HFFc6 (cell line): ENCODE measurements at places on chromosomes 4 and X. TPM values are rescaled to one million over a fixed set of nuclear protein-coding genes. Genes with fewer than 3 reads are reported as not detected.

DNA sequence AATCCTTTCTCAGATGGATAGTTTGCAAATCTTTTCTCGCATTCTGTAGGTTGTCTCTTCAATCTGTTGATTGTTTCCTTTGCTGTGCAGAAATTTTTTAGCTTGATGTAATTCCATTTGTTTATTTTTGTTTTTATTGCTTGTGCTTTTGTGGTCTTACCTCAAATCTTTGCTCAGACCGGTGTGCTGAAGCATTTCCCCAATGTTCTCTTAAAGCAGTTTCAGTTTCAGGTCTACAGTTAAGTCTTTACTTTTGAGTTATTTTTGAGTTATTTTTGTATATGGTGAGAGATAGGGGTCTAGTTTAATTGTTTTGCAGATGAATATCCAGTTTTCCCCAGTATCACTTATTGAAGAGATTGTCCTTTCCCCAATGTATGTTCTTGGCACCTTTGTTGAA is 18.2 kb upstream of the SLC25A14 start:
- H3K36me3 ChIP-seq, result no peaks in the 10 kb centered on the region
- peaks cover 16% of the 10 kb centered on the region for H3K27me3 ChIP-seq
- no peaks in the 10 kb centered on the region for H3K4me1 ChIP-seq
- no peak for DNase-seq
- no peak overlapping the region for H3K4me3 ChIP-seq
- H3K27ac ChIP-seq, result no peak overlapping the region

Gene KLHL5
- 50.2 to 59.1 TPM (median 55.6 TPM) in 3 replicates for total RNA-seq

DNA sequence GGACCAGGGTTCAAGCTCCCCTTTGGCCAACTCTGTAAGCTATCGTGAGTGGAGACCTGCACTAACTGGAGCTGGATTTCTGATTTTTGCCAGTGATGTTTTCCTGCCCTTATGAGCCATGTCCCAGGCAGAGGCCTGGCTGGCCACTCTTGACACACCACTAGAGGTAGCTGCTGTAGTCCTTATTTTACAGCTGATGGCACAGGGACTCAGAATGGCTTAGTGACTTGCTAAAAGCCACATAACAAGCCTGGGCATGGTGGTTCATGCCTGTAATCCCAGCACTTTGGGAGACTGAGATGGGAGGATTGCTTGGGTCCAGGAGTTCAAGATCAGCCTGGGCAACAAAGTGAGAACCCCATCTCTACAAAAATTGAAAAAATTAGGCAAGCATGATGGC is 33.4 kb downstream of the CYTL1 start:
- DNase-seq, result peak; percentile 33
- H3K4me3 ChIP-seq, result no peak overlapping the region
- peaks cover 28% of the 10 kb centered on the region for H3K27me3 ChIP-seq
- H3K27ac ChIP-seq, result no peak overlapping the region

GRCh38 chrX:130268449-130269170 is at the start of gene ZNF280C:
ZNF280C (minus strand) TSS chrX:130268899; CDS start chrX:130260449, 8,450 bp downstream.
- H3K4me3 ChIP-seq, result peak within 1 kb of the TSS; percentile 96
- H3K36me3 ChIP-seq, result no peaks in the 10 kb centered on the region
- H3K27me3 ChIP-seq, result peaks cover 2% of the 10 kb centered on the region; the same call in 1 of the 2 replicates
- DNase-seq, result peak; percentile 91
- peaks cover 9% of the 10 kb centered on the region; the same call in 1 of the 2 replicates for H3K4me1 ChIP-seq
- H3K27ac ChIP-seq, result peak within 1 kb of the TSS; percentile 72

DNA sequence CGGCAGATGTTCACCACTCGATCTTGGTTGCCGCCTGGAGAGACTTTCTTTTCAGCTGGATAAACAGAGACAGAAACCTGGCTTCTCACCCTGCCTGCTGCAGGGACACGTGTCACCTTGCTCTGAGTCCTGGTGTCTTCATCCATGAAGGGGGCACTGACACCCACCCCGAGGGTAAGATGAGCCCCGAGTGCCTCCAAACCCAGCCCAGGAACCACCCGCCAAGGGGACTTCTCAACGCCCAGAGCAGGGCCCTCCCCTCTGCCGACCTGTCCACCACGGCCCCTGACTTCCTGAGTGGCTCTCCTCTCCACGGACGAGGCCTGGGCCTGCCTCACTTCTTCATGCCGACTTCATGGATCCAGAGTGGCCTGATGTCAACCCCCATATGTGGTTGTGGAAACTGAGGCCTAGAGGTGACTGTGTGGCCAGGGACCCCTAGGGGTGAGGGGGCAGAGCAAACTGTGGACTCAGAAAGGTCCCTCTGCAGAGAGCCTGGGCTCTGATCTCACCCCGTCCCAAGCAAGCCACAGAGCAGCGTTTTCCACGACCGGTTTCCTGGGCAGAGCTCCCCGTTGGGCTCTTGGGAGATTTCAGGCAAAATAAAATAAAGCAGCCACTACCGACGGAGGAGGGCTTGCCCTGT is 5.1 kb downstream of the ADRA2C start:
- H3K27me3 ChIP-seq, result peaks cover 43% of the 10 kb centered on the region
- no peak overlapping the region for H3K4me3 ChIP-seq
- no peaks in the 10 kb centered on the region for H3K4me1 ChIP-seq
- no peak overlapping the region for H3K27ac ChIP-seq

- H3K4me1 ChIP-seq, result peaks cover 9% of the 10 kb centered on the region
- no peak overlapping the region for H3K27ac ChIP-seq
- H3K4me3 ChIP-seq, result no peak overlapping the region
These were observed 25.8 kb downstream of the RGS12 start for GRCh38 chr4:3318561-3319021.

DNA sequence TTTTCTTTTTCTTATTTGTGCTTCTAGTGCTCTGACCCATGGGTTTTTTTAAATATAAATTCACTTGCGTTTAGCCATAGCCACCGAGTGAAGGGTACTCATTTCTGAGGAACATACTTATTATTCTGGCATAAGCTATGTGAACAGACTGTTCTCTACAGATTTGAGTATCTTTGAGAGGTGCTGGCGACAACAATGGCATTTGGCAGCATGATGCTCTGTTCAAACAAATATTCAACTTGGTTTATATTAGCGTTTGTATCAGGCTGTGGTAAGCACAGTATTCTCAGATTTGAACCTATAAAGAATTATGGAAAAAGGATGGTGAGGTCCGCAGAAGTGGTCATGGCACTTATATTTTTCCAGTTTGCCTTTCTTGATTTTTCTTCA is 108.7 kb upstream of the LIMCH1 start:
- no peak for DNase-seq
- peaks cover 90% of the 10 kb centered on the region for H3K4me1 ChIP-seq
- H3K27me3 ChIP-seq, result peaks cover 17% of the 10 kb centered on the region
- peaks cover 4% of the 10 kb centered on the region; the same call in 1 of the 2 replicates for H3K36me3 ChIP-seq

DNA sequence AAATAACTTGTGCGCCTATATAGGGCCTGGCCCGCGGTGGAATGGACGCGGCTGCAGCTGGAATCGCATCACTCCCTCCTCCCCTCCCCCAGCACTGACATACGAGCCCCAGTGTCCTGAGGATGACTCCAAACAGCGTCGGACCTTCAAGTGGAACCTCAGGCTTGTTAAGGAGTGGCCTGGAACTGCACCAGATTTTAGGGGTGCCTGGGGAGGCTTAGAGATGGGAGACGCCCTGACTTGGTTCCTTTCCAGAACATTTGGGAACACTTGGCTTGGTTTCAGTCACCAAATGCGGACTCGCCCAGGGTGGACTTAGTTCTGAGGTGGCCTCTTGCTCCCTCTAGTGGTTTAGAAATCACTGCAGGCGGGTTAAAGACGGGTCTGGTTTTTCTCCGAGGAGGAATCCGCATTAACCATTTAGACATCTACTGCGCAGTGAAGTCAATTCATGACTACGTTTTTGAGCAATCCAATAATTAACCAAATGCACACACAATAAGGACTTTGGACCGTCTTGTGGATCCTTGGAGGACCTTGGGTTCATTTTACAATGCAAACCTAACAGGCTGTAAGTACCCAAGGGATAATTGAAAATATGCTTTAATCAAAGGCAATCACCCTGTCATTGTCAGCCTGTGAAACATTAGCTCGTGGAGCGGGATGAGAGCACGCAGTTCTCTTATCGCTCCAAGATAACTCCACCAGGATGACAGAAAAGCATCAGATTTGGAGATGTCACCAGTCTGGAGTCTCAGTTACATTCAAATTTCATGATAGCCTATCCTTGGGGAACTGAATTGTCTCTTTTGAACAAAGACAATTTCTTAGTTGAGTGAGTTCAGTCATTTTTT is 11.2 kb upstream of the PDGFRA start:
- H3K27ac ChIP-seq, result peak overlapping the region; percentile 64
- H3K4me3 ChIP-seq, result peak overlapping the region; percentile 86
- peaks cover 1% of the 10 kb centered on the region; the same call in 1 of the 2 replicates for H3K27me3 ChIP-seq
- peaks cover 43% of the 10 kb centered on the region for H3K4me1 ChIP-seq
- DNase-seq, result peak; percentile 79

DNA sequence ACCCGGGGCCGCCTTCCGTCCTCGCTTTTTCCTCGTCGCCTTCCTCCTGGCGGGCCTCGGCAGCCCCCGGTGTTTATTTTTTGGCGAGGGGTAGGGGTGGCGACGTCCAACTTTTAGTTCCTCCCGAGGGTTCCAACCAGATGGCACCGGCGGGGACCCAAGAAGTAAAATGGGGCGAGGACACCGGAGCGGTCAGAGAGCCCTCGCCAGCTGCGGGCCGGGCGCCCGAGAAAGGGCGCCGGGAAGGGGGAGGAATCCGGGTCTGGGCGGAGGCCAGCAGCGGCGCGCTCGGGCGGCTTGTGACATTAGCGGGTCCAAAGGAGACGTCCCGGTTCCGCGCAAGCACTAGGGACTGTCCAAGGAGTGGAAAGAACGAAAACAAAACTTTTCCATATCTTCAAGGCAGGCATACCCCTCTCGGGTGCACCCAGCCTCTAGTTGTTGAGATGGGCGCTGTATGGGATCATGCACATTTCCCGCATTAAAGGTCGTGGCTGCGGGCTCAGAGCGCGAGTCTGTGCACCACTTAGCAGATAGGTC is 691 bp upstream of the USP46 start:
- peaks cover 34% of the 10 kb centered on the region for H3K4me1 ChIP-seq
- H3K36me3 ChIP-seq, result peaks cover 16% of the 10 kb centered on the region
- peak overlapping the region; percentile 85 for H3K4me3 ChIP-seq
- no peak for DNase-seq

DNA sequence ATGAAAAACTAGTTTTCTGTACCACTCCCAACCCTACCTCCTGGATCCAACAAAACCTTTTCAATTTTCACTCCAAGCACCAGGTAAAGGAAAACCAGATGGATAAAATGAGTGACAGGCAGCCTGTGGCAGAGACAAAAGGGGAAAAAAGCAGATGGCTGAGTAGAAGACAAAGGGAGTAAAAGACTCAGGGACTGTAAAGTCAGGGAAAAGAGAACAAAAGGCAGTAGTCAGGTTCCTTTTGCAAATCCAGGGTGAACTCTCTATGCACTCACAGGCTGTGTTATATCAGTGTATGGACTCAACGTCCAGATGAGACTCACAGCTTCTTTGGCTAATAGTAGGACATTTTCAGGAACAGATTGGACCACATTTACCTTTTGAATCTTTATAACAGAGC is 54.2 kb downstream of the QRFPR start:
- H3K4me1 ChIP-seq, result no peaks in the 10 kb centered on the region
- DNase-seq, result no peak
- no peaks in the 10 kb centered on the region; the same call in 1 of the 2 replicates for H3K27me3 ChIP-seq
- no peak overlapping the region for H3K27ac ChIP-seq
- no peaks in the 10 kb centered on the region for H3K36me3 ChIP-seq

- no peak for DNase-seq
- H3K4me3 ChIP-seq, result no peak overlapping the region
- no peaks in the 10 kb centered on the region for H3K4me1 ChIP-seq
- H3K27ac ChIP-seq, result no peak overlapping the region
- H3K36me3 ChIP-seq, result no peaks in the 10 kb centered on the region
- H3K27me3 ChIP-seq, result no peaks in the 10 kb centered on the region; the same call in 1 of the 2 replicates
These were observed 51.4 kb upstream of the PCDH18 start for GRCh38 chr4:137583671-137584070.

DNA sequence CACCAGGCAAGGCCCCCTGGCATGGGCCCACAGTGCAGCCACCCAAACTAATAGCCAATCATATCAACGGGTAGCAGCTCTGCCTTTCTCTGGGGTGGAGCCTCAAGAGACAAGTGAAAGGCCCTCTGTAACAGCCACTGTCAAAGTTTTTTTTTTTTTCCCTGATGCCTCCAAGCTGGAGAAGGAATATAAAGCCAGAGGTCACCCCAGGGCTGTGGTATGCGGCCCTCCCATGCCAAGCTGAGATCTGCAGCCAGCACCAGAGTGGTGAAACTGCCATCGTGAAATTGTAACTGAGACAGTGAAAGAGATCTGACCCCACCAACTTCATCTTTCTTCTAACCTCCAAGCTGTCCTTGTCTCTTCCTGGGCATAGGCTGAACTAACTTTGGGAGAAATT is 407.0 kb downstream of the KLHL4 start:
- no peaks in the 10 kb centered on the region for H3K36me3 ChIP-seq
- H3K27ac ChIP-seq, result no peak overlapping the region
- H3K4me3 ChIP-seq, result no peak overlapping the region
- no peak for DNase-seq
- no peaks in the 10 kb centered on the region for H3K4me1 ChIP-seq
- no peaks in the 10 kb centered on the region; the same call in 1 of the 2 replicates for H3K27me3 ChIP-seq

DNA sequence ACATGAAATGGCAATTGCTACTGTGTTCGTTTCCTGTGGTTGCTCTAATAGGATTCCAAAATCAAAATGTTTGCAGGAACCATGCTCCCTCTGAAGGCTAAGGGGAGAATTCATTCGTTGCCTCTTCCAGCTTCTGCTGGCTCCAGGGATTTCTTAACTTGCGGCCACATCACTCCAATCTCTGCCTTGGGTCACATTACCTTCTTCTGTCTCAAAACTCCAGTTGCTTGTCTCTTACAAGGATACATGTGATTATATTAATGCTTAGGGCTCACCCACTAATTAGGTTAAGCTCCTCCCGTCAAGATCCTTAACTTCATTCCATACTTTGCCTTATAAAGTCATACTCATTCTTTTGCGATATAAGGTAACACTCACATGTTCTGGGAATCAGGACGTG is 208.4 kb downstream of the RBM46 start:
- H3K27ac ChIP-seq, result no peak overlapping the region
- H3K27me3 ChIP-seq, result no peaks in the 10 kb centered on the region
- peaks cover 5% of the 10 kb centered on the region; the same call in 1 of the 2 replicates for H3K36me3 ChIP-seq
- H3K4me3 ChIP-seq, result no peak overlapping the region
- no peak for DNase-seq
- H3K4me1 ChIP-seq, result no peaks in the 10 kb centered on the region

DNA sequence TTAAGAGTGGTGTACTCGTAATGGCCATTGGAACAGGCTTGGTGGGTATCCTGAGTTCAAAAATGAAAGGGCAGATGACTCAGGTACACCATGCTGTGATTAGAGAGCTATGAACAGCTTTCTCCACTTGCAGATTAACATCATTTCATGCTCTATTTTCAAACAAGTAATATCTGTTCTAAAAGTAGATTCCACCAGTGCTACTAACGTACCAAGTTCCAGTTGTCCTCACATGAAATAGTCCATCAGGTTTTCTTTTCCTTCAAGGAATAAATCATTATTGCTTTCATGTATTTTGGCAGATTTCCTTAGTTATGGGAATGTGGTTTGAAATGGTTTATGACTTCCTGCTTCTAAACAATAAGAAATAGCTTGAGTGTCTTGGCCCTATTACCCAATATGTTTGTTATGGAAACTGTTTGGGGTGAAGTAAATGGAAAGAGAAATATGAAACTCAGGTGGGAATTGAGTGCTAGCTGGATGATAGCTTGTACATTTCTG is 49.9 kb downstream of the PCDH7 start:
- H3K4me1 ChIP-seq, result no peaks in the 10 kb centered on the region
- H3K36me3 ChIP-seq, result no peaks in the 10 kb centered on the region
- no peaks in the 10 kb centered on the region; the same call in 1 of the 2 replicates for H3K27me3 ChIP-seq
- H3K27ac ChIP-seq, result no peak overlapping the region

GRCh38 chr4:89752932-89753598 is 83.9 kb downstream of the SNCA start:
- peak overlapping the region; percentile 84 for H3K4me3 ChIP-seq
- H3K4me1 ChIP-seq, result peaks cover 25% of the 10 kb centered on the region
- peaks cover 6% of the 10 kb centered on the region; the same call in 1 of the 2 replicates for H3K27me3 ChIP-seq
